ENCODE measurements at places on chromosomes 1 and 21. TPM values are rescaled to one million over a fixed set of nuclear protein-coding genes. Genes with fewer than 3 reads are reported as not detected.

GRCh38 chr1:246639732-246640131 is 73.5 kb downstream of the CNST start:
- DNase-seq = no peak

BATF3 gene
- 1.5 TPM for polyA plus RNA-seq

DNA sequence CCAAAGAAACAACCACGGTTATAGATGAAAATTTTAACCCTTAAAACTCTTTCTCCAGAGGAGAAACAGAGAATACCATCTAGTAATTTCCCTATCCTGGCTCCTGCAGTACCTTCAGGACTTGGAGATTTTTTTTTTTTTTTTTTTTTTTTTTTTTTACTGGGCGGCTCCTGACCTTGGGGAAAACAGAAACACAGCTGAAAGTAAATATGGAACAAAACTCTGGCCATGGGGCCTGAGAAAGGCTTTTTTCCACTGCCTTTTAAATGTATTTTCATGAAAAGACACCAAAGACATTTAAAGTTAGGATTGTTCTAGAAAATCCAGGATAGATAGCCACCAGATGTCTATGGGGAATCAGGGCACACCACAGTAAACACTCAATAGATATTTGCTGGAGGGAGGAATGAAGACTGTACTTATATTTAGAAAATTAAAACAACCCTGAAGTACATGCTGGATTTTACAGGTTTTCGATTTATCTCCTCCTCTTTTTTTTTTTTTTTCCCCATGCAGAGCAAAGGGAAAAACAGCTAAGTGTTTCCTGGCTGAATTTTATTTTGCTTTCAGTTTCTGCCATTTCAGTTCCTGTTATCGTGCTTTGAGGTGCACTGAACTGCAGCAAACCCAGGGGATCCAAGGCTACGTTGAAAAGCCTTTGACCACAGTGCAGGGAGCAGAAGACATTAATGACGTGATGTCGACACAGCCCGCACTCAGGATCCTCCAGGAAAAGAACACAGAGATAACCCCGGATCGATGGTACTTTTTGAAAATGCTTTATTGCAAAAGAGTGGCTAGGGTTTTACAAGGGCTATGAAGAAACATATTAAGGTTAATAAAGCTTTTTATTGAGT is 35.7 kb upstream of the CNN3 start:
- no peak for DNase-seq

DNA sequence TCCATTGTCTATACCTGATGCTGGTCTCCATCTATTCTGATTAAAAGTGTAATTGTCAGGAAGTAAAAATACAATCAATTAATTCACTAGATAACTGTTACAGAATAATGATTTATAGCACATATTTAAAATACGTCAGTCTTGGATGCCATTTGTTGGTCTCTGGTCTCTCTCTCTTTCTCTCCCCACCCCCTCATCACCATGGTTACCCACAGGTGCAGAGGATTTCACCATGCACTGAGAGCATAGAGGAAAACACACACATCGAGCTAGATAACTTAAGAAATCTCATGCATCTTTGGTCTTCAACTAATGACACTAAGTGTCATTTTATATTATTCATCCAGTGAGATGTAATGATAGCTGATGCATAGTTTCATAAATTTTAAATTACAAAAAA is 33.4 kb downstream of the LRRC53 start:
- no peak for DNase-seq

NIT1 gene
- polyA plus RNA-seq = 24.3 TPM

DNA sequence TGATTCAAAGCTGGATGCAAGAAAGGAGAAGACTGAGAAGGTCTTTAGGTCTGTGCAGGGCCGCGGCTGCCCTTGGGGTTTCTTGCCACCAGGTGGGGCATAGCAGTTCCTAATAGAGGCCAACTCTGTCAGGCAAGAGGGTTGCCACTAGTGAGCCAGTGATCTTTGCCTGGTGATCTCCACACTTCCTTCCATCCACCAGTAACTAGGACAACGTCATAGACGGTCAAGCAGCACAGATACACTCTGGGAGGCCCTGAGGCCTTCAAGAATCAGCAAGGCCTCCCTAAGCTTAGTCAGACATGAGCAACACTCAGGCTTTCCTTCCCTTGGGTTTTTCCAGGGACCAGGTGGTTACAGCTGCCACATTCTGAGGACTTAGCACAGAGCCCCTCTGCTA is 32.9 kb upstream of the ATP2B4 start:
- DNase-seq = no peak

DNA sequence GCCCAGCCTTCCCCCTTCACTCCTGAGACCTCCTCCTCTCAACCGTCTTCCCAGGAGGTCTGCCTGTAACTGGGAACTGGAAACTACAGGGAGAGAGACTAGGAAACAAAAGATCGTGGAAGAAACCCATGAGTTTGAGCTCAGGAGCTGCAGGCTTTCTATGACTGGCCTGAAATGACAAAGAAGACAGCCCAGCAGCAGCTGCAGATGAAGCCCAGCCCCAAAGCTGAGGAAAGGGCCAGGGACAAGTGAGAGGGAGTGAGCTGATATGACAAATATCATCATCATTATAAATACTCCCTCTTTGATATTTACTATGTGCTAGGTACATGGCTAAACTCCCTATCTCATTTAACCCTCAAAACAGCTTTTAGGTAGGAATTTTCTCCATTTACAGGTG is 142.6 kb upstream of the CTTNBP2NL start:
- no peak for DNase-seq

DNA sequence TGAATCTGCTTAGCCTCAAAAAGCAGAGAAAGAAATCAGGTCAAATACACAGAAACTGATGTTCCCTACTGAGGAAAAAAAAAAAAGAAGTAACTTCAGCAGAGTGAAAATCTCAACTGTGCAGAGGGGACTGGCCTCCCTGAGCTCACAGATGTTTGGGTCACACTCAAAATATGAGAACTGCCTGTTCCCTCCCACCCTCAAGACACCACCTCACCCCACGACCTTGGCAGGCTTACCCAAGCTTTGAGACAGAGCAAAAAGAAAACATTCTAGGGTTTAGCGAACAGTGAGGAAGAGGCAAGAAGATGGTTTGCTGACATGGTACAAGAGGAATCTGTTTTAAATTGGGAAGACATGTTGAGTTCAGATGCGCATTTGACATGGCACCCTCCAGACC is 48.8 kb downstream of the NID1 start:
- DNase-seq = no peak

SLC2A5 gene
- 0.20 TPM for polyA plus RNA-seq

GRCh38 chr1:110538075-110538474 is 19.1 kb upstream of the KCNA10 start:
- DNase-seq = no peak

Measured in AG04450 (cell line).